ENCODE measurements at places on chromosomes 6 and 20. TPM values are rescaled to one million over a fixed set of nuclear protein-coding genes. Genes with fewer than 3 reads are reported as not detected.

The ADGRF4 gene
- total RNA-seq, result 5.5 TPM

The GLP1R gene
- 0.17 TPM for total RNA-seq

The ZC3H12D gene
- not detected for total RNA-seq

- DNase-seq, result no peak
These were observed 12.4 kb downstream of the TPMT start for GRCh38 chr6:18142591-18142861.

DNA sequence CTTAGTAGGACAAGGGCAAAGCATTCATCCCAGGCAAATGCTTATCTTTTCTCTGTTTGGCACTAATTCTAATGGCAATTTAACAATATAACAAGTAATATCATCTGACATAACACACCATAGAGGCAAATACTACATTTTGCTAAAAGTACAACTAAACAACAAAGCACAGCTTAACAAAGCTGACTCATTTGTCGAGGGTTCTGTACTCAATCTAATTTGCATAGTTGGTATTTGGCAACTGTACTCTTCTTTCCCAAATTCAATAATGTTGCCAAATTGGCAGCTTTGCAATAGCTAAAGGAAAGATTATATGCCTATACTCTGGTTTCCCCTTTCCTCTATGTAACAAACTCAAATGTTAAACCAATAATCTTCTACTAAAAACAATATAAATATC lies 461.0 kb downstream of the PKHD1 start:
- DNase-seq, result no peak

- no peak for DNase-seq
These were observed 290.1 kb upstream of the PRDM1 start for GRCh38 chr6:105795913-105796517.

DNA sequence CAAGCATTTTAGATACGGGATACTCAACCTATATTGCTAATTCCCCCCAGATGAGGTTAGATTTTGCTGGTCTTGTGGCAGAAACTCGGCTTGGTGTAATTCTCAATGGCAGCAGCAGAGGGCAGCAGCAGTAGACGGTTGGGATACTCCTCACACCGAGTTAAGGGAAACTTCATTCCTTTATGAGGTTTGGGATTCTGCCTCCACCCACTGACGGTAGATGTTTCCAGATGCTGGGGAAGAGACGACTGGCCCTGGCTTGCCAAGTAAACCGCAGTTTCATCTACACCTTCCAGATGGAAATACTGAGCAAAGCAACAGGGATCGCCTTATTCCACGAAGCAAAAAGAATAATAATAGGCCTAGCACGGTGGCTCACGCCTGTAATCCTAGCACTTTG lies 8.2 kb upstream of the TBC1D7 start:
- no peak for DNase-seq

- no peak for DNase-seq
These were observed 8.1 kb downstream of the PNPLA1 start for GRCh38 chr6:36277946-36278470.

DNA sequence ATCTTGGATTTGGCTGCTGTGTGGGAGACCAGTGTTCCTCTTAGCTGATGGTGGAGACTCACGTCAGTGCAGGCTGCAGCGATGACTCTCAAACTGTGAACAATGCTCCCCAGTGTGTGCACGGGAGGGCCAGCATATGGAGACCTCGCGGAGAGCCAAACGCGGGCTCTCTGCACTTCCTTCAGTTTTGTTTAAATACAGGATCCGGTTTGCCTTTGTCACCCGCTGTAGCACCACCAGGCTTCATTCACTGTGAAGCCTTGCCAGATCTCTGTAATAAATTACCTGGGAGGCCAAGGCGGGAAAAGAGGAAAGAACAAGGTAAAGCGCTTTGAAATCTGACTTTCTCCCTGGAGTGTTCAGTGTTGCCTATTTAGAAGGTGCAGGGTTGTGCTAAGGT lies 30.7 kb upstream of the TMEM14A start:
- DNase-seq, result no peak

DNA sequence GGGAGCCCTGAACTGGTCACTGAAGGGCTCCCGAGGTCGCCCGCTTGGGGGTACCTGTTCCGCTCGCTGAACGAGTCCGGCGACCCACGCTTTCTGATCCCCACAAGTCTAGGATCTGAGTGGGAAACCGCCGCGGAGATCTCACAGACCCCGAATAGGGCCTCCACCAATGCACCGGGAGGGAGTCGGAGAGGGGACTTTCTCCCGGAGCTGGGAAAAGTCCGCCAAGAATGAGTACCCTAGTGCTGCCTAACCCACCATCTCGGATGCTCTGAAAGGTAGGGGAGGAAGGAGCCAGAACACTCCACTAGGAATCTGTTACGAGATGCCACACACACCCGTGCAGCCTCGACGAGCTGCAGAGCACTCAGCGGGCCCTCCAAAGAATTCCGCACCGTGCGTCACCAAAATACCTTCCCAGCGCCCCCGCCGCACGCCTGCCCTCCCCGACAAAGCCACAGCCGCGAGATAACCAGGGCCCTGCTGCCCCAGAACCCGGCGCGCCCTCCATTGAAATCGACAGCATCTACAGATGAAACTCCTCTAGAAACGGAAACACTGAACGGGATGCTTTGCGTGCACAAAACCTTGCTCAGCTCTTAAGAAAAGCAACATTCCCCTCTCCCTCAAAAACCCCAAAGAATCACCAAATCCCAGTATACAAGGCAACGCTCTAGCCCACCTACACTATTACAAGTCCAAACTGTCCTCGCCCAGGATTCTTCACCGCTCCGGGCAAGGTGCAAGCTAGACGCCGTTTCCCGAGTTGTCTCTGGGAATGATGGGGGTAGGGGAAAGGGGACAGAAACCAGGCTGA lies 686 bp downstream of the COL12A1 start:
- no peak for DNase-seq

DNA sequence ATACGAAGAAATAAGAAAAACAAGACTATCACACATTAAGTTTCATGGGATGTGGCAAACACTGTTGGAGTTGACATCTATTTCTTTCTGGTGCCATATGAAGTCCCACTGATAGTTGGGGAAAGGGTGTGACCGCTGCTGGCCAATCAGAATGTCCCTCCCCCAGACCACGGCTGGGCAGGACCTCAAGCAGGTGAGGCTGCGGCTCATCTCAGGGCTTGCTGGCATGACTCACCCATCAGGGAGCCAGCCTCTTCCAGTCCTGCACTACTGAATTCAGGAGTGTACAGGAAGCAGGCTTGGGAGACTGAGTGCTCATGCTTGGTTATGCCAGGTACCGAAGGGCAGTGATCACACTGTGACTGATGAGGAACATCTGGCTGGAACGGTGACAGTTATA lies 18.9 kb downstream of the PREP start:
- DNase-seq, result no peak

- no peak for DNase-seq
These were observed 27.2 kb upstream of the EFHC1 start for GRCh38 chr6:52392944-52393343.

- DNase-seq, result no peak
These were observed 153.9 kb downstream of the MMS22L start for GRCh38 chr6:97129106-97129505.

- DNase-seq, result no peak
These were observed 2.0 kb downstream of the HLA-B start for GRCh38 chr6:31354864-31355582.

DNA sequence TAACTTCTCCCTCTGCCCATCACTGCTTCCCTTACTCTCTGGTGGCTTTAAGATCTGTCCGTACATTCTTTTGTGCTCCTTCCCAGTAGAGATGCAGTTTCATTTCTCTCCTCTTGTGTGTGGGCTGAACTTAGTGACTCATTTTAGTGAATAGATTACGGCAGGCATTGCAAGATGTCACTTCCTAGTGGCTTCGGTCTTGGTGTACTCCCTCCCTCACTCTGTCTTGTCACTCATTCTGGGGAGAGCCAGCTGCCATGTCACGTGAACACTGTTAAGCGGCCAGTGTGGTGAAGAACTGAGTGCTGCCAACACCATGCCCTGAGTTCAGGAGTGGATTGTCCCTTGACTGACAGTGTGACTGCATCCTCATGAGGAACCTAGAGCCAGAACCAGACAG lies 115.9 kb downstream of the OTOR start:
- DNase-seq, result no peak

- no peak for DNase-seq
These were observed 341.2 kb downstream of the CDKAL1 start for GRCh38 chr6:20875369-20875963.

- DNase-seq, result no peak
These were observed 6.6 kb upstream of the TP53RK start for GRCh38 chr20:46695892-46696291.

DNA sequence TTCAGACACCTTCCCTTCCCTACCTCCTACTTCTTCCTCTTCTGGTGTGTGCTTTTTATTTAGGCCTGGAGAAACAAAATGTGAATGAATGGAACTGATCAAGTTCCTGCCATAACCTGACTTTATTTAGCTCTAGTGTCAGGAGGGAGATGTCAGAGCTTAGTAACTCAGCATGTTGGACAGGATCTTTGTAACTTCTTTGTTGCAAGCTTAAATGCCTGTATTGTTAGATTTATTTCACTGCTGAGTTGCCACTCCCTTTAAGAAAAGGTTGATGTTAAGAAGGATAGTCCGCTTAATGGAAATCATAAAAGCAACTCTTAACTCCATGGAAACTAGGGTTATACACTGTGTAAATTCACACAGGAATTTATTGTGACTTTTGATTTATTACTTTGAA lies 2.2 kb downstream of the FAM120B start:
- no peak for DNase-seq

DNA sequence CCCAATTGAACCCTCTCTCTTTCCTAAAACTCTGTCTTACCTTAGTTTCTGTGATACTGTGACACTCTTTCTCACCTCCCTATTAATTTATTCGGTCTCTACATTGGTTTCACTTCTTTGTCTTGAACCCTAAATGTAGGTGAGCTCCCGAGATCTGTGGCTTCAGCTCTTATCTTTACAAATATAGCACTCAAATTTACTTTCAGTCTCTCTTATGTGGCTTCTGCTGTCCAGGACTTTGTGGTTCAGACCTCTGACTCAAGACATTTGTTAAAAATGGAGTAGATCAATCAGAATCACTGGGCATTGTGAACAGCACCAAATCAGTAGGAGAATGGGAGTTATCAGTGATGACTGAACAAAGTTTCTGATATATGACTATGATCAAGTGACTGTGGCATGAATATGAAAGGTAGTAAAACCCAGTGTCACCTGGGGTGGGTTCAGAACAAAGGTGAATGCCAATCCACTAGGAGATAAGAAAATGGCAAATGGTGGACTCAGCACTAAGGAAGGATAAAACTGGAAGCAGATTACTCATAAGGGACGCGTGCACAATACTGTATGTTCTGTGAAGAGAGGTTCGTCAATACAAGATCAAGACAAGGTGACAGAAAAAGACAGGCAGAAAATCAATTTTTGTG lies 27.2 kb downstream of the IL17F start:
- no peak for DNase-seq

DNA sequence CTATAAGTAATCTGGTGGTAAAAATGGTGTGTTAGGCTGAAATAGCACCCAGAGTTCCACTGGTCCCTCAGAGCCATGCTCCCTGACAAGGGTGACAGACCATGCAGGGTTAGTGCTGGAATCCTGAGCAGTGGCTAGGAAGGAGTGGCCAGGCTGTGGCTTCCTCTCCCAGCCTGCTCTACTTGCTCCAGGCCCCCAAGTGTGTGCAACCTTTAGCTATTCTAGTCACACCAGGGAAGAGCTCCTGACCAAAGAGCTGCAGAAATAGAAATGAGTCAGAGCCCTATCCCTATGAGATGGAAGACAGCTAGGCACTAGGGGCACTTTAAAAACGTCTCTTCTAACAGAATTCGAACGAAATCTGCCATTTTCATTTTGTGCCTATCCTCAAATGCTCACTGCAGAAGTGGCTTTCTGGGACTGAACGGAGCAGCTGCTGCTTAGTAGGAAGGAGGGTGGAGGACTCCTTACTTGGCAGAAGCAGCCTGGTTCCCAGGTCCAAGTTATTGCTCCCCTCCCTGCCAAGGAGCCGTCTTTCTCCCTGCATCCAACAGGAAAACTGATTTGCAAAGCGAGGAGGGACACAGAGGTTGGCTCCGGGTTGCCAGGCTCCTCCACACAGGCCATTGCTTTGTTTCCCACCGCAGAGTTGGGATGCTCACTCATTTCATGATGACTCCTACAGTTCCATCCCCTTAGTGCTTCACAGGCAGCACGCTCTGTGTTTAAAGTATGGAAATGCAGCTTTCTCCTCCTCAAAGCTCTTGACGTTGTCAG lies 754.5 kb downstream of the C6orf118 start:
- DNase-seq, result no peak

GRCh38 chr6:68760941-68761676 lies 126.0 kb downstream of the ADGRB3 start:
- no peak for DNase-seq

DNA sequence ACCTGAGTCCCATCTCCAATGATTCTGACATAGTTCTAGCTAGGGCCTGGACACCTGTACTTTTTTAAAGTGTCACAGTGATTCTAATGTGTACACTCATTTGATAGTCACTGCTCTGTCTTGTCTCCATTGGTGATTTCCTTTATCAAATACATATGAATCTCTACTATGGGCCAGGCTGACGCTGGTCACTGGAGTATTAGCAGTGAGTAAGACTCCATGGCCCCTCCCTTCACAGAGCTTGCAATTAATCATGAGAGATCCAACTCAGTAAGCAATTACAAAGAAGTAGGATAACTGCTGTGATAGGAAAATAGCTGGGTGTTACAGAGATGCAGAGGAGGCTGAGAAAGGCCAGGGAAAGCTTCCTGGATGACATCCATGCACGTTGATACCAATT lies 19.3 kb upstream of the SASH1 start:
- DNase-seq, result no peak

DNA sequence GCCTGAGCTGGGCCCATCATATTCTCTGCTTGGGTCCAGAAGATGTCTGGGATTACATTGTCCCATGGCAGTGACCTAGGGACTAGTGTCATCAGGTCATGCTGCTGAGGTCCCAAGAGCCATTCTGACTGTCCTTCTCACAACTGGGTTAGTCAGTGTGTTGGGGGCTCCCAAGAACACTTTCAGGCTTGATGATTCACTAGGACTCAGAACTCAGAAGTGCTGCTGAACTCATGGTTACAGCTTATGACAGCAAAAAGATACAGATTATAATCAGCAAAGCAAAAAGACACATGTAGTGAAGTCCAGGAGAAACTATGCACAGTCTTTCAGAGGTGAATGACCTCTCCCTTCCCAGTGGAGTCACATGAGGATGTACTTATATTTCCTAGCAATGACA lies 107.8 kb downstream of the SYNE1 start:
- DNase-seq, result no peak

GRCh38 chr20:39225536-39225935 lies 263.4 kb downstream of the DHX35 start:
- no peak for DNase-seq

DNA sequence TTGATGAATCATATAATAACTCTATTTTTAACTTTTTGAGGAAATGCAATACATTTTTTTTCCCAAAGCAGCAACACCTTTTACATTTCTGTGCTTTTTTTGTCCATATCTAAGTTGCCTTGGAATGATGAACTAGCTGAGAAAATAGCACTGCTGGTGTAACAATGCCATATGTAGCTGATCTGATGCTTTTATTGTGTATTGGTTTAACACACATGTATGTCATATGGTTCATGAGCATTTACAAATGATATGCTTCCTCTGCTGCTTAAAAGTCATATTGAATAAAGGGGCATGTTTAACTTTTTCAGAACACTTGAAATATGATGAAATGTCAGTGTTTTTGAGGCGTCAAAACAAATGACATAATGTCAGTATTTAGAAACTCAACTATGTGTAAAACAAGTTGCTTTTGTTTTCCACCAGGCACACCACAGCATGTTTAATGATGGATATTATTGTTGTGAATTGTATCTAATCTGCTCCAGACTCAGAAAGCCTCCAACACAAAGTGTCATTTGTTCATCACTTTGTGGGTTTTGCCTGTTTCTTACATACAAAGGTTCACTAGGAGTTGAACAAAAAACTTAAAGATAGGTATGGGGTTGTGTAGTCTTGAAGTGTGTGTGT lies 775.8 kb upstream of the FLRT3 start:
- DNase-seq, result no peak
